ENCODE measurements at places on chromosomes 2 and 18.
A peak's percentile ranks its signal among the peaks of the same experiment; 100 is the strongest.

- no peak for DNase-seq
These were observed 218.0 kb upstream of the KCNJ3 start for GRCh38 chr2:154480521-154480920.

- DNase-seq = no peak
These were observed 391.9 kb downstream of the TMEM182 start for GRCh38 chr2:103153580-103154284.

DNA sequence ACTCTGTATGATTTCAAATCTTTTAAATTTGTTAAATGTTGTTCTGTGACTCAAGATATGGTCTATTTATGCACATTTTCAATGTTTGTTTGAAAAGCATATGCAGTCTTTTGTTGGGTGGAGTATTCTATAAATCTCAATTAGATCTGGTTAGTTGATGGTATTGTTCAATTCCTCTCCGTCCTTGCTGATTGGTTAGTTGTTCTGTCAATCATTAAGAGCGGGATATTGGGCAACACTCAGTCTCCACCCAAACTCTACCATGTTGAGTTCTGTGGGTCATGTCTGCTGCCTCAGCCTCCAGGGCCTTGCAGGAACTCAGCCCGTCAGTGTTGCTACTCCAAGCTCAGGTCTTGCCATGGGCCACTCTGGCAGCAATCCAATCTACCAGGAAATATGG is 118.9 kb downstream of the VWA3B start:
- no peak for DNase-seq

GRCh38 chr2:69545477-69545932 is 98.0 kb downstream of the AAK1 start:
- no peak for DNase-seq

DNA sequence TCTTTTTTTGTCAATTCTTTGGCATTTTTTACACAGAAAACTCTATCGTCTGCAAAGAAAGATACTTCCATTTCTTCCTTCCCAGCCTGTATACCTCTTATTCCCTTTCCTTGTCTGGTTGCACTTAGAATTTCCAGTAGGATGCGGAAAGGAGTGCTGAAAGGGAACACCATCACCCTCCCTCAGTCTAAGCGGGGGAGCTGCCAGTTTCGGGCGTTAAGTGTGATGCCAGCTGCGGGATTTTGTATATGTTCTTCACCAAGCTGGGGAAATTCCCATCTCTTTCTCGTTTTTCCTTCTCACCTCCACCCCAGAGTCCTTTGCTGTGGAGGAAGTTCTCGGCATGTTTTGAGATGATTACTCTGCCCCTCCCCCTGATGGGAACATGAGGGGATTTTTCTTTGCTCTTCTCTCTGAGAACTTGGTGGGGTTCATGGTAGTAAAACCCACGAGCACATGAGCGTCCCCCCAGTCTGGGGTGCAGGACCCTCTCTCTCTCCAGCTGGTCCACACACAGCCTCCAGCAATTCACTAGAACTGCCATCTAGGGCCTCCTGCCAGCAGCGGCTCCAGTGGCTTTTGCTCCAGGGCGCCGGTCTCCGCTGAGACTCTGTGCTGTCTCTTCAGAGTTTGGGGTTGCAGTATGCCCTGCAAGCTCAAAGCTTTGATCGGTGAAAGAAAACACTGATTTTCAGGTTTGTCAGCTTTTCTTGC is 15.5 kb downstream of the AQP12A start:
- no peak for DNase-seq

DNA sequence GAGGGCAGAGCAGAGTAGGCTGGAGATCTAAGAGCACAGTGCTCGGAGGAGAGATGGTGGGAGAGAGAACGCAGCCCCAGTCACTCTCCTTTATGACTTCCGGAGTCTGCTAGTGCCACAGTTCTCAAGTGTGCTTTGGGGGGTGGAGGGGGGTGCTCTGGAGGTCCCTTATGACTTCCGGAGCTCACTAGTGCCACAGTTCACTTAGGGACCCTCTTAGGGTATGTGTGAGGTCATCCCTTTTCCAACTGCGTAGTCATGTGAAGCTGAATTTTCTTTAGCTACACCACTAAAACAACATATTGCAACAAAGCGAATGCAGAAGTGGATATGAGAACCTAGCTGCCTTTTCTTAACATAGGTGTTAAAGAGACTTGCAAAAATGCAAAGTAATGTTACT is 153.7 kb upstream of the KCTD1 start:
- no peak for DNase-seq

- DNase-seq = no peak
These were observed 5.3 kb upstream of the CTAGE1 start for GRCh38 chr18:22422909-22423548.

DNA sequence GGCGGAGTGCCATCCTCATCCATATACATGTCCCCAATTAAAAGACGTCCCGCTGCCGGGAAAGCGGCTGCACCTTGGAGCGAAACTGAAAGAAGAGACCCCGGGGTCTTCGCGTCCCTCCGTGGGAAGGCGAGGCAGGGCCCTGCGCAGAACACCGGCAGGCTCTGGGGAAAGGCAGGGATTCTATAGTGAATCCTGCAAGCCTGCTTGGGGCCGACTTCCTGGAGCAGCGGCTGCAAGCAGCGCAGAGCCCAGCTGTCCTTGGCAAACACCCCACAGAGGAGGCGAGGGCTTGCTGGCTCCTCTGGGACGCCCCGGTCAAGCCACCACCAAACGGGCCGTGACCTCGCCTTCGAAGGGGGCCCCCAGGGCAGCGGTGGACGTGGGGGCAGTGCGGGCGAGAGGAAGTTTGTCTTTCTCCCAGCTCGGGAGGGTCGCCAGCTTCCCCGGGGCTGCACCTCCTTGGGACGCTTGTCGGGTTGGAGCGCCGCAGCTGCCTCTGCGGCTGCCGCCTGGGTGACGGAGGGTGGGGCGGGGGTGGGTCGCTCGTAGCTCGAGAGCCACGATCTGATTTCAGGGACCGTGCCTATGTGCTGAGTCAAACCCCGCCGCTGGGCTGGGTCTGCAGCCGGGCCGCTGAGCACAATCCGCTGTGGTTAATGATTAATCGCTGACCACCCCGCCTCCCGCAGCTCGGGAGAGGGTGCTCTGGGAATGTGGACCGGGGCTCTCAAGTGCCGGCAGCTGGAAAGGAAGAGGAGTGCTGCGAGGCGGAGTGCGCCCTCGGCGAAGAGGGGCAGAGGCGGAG is 486 bp upstream of the GPR39 start:
- peak; percentile 40 for DNase-seq

DNA sequence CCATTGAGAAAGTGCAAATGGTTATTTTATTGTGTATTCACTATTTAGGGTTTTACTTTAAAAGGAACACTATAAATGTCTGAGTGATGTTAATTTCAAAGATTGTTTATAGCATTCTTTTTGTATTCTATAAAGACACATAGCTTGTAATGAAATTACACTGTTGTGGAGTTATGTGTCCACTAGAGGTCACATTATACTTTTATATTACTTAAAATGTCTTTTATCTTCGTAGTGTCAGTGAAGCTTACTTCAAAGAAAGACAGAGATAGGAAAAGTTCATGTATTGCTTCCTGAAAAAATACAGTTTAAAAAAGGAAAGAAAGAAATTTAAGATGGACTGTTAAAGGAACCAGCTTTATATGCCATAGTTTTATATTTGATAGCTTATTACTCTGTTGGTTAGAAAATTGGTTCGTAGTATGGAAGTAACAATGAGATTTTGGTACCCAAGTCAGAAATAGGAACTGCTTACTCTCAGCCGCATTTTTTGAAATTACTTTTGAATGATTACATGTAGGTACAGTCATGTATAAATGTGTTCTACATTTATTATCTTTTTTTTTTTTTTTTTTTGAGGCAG is 20.5 kb downstream of the APLF start:
- DNase-seq = no peak

DNA sequence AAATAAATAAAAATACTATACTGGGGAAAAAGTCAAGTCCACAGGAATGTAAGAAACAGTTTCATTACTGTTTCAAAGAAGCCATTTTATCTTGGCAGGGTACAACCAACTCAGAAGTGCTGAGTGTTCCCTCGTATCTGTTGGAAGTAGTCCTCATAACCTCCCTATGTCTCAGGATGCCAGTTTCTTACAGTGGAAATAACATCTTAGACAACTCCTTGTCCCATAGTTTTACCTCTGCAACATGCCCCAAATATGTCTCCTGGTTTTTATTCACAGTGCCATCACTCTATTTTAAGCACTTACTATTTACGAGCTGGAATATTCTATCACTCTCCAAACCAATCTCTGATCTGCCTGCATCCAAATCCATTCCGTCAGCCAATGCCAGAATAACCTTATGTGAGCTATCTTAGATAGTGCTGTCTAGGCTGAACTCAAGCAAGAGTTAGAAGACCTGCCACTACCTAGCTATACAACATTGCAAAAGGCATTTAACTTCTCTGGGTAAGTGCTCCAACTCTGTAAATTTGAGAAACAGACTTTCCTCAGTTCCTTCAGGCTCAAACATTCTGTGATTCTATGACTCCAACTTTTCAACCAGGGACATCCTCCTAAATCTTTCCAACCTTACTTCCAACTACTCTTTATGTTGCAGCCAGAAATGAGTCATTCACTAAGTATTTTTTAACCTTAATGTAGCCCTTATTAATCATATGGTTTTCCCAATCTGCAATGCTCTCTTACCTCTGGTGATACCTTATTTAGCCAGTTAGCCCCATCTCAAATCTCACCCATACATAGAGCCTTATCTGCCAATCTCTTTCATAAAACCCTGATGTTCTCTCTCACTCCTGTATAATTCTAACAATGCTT is 66.7 kb downstream of the RTN4 start:
- no peak for DNase-seq

DNA sequence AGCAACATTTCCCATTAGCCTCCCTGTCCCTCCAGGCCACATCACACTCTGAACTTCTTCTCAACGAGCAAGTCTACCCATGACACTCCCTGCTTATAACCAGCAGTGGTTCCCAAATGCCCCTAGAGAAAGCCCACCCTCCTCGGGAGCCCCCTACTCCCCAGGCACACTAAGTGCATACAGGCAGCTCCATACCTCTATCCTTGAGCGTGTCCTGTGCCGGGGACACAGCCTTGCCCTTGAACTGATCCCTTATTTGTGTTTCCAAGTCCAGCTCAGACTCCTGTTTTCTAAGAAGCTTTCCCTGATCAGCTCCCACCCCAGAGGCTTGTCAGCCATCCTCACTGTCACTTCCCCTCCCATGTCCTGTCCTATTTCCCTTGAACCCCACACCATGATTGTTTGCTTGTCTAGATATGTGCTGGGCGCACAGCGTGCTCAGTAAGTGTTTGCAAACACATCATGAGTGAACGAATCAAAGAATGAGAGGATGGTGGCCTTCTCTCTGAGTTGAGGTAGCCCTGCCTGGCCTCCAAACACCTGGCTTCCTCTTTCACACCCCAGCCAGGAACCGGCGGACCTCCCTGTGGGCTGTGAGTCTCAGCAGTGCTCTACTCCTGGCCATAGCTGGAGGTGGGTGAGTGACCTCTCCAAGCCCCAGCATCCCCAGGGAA is 2.1 kb downstream of the TEX51 start:
- DNase-seq = no peak

DNA sequence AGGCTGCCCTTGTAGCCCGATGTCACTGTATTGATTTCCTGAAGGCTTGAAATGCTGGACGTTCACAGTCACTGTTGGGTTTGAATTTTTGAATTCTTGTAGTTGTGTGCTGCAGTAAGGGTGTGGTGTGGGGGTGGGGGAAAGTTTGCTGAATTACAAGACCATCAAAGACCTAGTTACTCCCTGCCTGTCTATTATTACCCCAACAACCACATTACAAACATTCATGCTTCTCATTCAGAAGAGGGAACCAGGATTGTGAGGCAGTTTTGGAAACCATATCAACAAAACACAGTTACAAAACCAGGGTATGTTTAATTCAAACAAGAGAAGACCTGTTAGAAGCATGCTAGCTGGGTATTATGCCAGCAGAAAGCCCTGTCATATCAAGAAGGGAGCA is 85.8 kb downstream of the CLHC1 start:
- no peak for DNase-seq

DNA sequence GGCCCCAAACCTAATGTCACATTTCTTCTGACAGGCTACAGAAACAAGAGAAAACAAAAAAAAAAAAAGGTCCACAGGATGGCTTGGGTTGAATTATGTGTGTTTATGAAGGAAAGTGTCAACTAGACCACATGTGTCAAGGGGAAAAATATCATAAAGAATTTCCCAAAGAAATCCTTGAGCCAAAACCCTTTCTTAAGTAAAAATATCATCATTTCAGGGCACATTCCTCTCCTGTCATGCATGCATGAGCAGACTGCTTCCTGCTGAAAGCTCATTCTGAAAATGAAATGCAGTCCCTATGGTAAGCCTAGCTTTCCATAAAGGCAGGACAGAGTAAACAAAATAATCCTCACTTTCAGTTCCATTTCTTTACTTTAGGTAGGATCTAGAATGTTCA is 85.7 kb upstream of the RBBP8 start:
- no peak for DNase-seq

GRCh38 chr18:58394046-58394445 is 234.8 kb downstream of the ALPK2 start:
- no peak for DNase-seq

GRCh38 chr2:207448006-207448405 is 81.8 kb upstream of the CREB1 start:
- no peak for DNase-seq

GRCh38 chr2:195498176-195498575 is 158.8 kb upstream of the SLC39A10 start:
- no peak for DNase-seq

- no peak for DNase-seq
These were observed 1.6 kb downstream of the NCOA1 start for GRCh38 chr2:24492421-24493279.

DNA sequence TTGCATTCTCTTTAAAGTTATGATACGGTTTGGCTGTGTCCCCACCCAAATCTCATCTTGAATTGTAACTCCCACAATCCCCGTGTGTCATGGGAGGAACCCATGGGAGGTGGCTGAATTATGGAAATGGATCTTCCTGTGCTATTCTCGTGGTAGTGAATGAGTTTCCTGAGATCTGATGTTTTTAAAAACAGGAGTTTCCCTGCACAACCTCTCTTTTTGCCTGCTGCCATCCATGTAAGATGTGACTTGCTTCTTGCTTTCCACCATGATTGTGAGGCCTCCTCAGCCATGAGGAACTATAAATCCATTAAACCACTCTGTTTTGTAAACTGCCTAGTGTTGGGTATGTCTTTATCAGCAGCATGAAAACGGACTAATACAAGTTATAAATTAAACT is 37.5 kb upstream of the SESTD1 start:
- no peak for DNase-seq

DNA sequence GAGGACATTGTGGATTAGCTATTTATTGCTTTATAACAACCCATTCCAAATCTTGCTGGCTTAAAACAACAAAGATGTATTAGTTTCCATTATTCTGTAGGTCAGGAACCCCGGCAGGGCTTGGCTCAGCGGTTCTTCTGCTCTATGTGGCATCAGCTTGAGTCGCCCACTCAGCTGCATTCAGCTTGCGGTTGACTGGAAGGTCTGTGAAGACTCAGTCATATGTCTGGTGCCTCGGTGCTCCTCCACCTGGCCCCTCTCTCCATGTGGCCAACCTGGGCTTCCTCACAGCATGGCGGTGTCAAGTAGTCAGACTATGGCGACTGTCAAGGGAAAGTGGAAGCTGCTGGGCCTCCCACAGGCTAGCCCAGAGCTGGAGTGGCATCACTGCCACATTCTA is 48.6 kb downstream of the EMILIN2 start:
- DNase-seq = no peak

- DNase-seq = no peak
These were observed 7.1 kb upstream of the CSRNP3 start for GRCh38 chr2:165462443-165462842.

GRCh38 chr2:142180820-142181533 is 50.2 kb upstream of the LRP1B start:
- no peak for DNase-seq

- DNase-seq = no peak
These were observed 44.4 kb downstream of the FECH start for GRCh38 chr18:57542126-57542525.

GRCh38 chr2:212536817-212537725 is 1.5 kb downstream of the ERBB4 start:
- peak; percentile 22 for DNase-seq

Data from omental fat pad (tissue), 4 donors.